ENCODE measurements at places on chromosomes 4 and X.

DNA sequence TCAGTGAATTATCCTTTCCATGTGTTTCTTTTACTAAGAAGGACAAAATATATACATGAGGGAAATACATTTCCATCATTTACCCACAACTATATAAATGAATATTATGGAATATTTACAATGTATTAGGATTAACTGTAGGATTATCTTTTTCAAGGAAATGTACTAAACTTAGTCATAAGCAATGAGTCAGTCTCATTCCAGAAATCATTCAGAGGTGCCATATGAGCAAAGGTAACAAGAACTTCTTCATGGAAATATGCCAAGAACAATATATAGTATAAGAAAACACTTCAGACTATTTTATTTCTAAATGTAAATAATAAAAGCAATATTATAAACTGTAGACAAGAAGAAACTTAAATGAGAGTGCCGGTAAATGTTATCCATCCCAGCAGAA lies 67.1 kb downstream of the USP38 start:
- DNase-seq: no peak

GRCh38 chrX:48956728-48957414 lies 536 bp downstream of the OTUD5 start:
- peak; percentile 47 for DNase-seq

- no peak for DNase-seq
These were observed 39.6 kb upstream of the SRPX start for GRCh38 chrX:38260231-38260630.

- DNase-seq: no peak
These were observed 41.3 kb upstream of the TXK start for GRCh38 chr4:48175328-48175727.

DNA sequence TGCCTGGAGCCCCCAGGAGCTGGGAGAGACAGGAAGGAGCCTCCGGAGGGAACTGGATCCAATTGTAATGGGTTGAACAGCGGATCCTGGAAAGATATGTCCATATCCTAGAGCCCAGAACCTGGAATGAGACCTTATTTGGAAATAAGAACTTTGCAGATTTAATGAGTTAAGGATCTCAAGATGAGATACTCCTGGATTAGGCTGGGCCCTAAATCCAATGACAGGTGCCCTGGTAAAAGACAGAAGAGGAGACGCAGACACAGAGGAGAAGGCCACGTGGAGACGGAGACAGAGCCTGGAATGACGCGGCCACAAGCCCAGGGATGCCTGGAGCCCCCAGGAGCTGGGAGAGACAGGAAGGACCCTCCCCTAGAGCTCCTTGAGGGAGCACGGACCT lies 34.1 kb downstream of the P2RY8 start:
- DNase-seq: no peak

DNA sequence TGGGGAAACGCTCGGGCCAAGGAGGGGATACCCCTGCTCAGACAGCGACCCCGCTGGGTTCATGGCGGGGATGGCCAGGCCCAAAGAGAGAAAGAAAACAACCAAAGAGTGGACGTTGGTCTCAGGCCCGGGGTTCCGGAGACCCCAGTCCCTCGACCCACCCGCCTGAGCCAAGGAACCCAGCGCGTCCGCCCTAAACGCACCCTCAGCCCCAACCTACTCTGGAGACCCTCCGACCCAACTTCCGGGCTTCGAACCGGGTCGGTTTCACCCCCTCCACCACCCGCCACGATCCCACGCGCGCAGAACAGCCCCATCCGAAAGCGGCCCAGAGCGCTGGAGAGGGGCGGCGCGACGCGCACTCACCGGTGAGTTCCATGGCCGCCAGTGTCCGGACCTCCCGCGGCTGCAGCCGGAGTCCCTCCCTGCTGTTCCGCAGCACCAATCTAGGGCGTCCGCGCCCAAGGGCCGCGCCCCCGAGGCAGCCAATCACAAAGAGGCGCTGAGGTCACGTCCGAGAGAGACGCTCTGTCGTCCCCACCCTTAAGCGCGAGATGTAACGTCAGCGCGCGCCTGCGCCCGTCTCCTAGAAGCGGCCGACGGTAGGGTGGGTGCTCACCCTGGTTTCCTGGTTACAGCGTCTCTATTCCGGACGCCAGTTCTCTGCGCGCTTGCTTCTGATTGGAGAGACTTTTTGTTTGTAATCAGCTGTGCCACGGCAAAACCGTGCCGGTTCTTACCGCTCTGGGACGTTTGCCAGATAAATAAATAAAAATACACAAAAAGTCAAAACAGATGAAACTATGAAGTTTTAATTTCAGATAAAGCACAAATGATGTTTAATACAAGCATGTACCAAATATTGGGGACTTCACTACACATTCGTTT lies at the start of gene PIGA:
TSS of gene PIGA (minus strand) at position 389 of the 888 bp plus-strand sequence. CDS start 3,593 bp downstream, outside the sequence.
- DNase-seq: peak; percentile 98

- peak; percentile 27 for DNase-seq
These were observed 51.5 kb downstream of the DHRSX start for GRCh38 chrX:2449135-2449886.

DNA sequence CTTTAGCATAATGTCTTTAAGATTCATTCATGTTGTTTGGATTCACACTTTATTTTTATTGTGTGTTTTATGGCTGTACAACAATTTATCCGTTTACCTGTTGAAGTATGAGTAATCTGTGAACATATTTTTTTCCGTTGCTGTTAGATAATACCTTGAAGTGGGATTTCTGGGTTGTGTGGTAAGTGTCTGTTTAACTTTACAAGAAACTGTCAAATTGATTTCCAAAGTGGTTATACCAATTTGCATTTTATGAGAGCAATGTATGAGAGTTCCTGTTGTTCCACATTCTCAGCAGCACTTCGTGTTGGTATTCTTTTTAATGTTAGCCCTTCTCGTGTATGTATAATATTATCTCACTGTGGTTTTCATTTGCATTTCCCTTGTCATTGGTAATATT lies 53.6 kb downstream of the USP53 start:
- no peak for DNase-seq

GRCh38 chr4:86523333-86523732 lies 70.8 kb upstream of the PTPN13 start:
- DNase-seq: no peak

GRCh38 chr4:174119051-174119450 lies 164.4 kb downstream of the FBXO8 start:
- no peak for DNase-seq

DNA sequence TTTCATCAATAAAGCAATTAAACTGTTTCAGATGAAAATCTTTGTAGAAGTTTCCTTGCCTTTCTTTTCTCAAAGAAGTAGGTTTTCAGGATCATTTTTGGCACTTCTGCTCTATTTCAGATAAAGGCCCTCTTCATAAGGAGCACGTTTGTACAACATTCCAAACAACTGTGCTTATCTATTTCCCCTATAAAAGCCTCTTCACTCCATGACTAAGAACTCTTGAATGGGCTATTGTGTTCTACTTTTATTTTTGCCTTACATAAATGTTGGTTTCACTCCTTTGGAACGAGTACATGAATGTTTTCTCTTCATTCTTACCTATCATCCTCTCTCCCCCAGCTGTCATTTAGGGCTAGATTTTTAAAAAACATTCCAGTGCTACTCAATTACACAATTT lies 288.0 kb upstream of the PPP1R2C start:
- no peak for DNase-seq

GRCh38 chrX:154650221-154650510 lies 3.2 kb downstream of the CTAG2 start:
- no peak for DNase-seq

DNA sequence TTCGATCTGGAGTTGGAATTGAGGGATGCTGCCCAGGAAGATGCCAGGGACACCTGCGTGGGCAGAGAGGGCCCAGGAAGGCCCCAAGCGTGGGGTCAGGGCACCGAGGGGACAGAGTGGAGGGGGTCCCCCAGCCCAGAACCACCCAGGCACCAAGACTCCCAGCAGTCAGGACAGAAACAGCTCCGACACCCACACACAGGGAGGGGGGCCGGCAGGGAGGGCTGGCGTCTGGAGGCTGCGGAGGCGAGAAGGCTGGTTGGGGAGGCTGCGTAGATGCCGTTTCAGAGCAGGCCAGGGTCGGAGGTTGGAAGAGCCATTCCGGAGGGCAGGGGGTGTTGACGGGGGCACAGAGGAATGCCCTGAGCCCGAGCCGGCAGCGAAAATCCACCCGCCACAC lies 23.6 kb downstream of the ATP5ME start:
- DNase-seq: peak; percentile 24

DNA sequence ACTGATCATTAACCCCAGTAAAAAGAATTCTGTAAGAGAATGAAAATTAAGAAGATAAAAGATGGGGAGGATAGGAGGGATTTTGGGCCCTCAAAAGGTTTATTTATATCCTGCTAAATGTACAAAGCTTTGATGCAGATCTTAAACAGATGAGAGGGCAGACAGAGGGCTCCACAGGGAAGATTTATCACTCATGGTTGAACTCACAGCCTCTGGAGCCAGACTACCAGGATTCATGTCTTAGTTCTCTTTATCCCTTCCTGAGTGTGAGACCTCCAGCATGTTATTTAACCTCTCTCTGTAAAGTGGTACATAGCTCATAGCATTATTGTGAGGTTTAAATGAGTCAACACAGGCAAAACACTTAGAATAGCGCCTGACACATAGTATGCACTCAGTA lies 74.4 kb downstream of the SOWAHB start:
- DNase-seq: no peak

DNA sequence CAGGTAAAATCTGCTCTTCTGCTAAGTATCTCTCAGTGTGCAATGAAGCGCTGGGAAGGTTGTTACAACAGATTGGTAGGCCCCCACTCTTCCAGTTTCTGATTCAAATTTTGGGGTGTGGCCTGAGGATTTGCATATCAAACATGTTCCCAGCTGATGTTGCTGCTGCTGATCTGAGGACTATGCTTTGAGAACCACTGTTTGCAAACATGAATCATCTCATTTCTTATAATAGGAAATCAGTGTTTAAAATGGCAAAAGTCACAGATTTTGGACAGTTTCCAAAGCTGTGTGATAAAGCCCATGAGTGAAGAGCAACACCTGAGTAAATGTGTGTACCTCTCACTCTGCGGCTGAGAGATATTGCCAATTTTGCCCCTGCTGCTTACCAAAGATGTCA lies 36.2 kb upstream of the NDNF start:
- DNase-seq: no peak

GRCh38 chrX:118239178-118239870 lies 106.6 kb upstream of the WDR44 start:
- no peak for DNase-seq

GRCh38 chrX:29662759-29663503 lies 552.4 kb upstream of the MAGEB2 start:
- DNase-seq: no peak

GRCh38 chr4:141153751-141154510 lies 20.7 kb upstream of the RNF150 start:
- no peak for DNase-seq

DNA sequence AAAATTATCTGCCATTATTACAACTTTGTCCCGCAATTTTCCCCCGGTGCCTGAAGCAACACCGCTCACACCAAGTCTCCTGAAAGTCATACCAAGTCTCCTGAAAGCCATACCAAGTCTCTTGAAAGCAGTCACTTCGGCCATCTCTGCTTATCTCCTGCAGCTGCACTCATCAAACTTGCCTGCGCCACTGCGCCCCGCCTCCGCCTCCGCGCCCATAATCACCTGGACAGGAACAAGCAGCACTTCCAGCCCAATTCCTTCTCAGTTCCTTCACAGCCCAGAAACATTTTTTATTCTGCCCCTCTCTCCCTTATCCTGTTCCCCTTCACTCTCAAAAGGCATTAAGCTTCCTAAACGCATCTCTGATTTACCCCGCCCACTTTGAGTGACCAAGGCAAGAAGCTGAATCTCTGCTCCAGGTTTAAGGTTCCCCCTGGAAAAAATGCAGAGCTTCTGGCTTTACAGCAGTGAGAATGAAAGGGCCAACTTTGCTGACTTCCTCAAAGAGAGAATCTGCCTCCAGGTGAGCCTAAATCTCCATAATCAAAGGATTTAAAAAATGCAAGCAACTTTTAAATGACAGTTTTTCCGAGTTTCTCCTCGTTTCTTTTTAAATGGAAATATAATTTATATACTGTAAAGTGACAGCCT lies 7.7 kb downstream of the GPR50 start:
- DNase-seq: no peak

- DNase-seq: no peak
These were observed 799.8 kb downstream of the RAPGEF2 start for GRCh38 chr4:159902648-159903047.

- no peak for DNase-seq
These were observed 18.3 kb upstream of the MSL3 start for GRCh38 chrX:11739776-11740175.

DNA sequence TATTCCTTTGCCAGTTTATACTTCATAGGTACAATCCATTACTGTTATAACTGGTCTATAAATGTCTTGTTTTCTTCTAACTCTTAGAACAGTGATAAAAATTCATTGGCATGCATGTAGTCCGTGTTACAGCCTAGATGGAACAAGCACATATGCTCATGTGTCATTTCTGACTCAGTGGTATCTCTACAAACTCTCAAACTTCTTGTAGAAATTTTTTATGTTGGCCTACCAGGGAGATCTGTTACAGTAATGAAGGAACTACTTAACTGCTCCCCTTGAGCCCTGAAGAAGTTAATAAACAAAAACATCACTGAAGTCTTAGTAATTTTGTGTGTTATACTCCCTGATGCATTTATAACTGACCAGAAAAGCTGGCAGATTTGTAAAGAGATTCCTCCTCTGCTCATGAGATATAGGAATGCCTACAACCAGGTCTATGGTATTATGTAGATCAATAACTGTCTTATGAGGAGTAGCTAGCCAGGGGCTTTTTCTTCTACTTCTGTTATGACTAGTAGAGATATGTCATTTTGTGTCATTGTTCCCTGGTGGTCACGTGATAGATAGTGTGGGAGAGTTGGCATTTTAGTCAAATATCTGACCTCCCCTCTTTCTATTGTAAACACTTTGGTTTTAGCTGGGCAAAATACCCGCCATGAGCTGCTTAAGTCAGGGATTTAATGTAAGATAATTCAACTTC lies 53.7 kb upstream of the FAAH2 start:
- no peak for DNase-seq

GRCh38 chrX:39473812-39474211 lies 623.9 kb downstream of the BCOR start:
- DNase-seq: no peak

DNA sequence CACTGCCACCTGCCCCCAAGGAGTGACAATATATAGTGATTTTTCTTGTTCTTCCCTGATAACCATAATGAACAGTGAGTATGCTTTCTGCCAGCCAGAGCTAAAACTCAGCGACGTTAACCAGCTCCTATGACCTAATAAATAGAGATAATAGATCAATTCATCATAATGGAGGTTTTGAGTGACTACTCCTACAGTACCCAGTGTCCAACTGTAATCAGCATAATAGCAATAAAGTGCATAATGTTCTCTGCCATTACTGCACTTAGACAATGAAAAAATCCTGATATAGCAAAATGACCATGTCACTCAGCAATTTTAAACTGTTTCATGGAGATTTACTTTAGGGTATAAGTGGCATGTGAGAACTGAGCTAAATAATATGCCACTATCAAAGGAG lies 20.7 kb upstream of the TXLNG start:
- DNase-seq: no peak

DNA sequence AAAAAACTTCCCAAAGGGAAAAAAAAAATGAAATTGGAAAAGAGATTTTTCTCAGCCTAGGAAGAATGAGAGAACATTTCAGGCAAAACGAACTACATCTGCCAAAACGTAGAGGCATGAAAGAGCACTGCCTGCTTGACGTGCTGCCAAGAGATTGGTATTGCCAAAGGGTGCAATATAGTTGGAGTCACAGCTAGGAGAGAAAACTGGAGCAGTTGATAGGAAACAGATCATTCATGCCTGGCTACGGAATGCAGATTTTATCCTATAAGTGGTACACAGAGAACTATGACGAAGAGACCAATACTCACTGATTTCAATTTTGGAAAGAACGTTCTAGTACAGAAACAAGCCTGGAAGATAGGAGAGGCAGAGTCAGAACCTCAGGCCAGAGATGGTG lies 68.4 kb upstream of the IQCM start:
- DNase-seq: no peak

Data from lower lobe of right lung (tissue), 2 donors.